ENCODE measurements at places on chromosomes 2 and 18.

GRCh38 chr2:206020171-206020570, 65.8 kb downstream of the INO80D start:
- no peak for DNase-seq

DNA sequence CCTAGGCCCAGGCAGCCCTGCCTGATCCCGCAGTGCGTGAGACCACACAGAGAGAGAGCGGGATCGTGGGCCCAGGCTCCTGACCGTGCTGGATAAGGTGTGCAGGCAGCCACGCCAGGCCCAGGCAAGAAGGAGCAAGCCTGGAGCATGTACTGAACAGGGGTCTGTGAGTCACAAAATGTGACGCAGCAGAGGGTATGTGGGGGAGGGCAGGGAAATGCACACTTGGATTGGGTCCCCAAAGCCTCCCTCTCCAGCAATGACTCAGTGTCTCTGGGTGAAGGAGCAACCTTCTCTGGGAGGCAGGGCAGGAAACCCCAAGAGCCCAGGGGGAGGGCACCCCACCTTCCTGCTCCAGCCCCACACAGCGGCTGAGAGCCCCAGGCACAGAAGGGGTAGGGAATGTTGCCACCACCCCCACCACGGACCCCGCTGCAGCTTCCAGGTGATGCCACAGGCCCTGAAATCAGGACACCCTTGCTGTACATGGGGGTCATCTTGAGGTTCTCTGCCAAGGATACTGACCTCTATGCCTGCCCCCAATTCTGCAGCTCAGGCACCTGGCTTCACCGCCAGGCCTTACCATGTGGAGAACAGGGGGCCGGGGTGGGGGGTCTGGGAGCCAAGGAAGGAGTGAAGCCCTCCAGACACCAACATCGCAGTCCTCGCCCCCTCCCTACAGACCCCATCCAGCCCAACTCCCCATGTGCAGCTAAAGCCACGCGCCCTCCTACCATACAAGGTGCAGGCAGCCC, 1.3 kb upstream of the GPC1 start:
- no peak for DNase-seq

GRCh38 chr2:15941871-15942710, 1.7 kb downstream of the MYCN start:
- no peak for DNase-seq

GRCh38 chr2:136013955-136014354, 28.5 kb upstream of the DARS1 start:
- DNase-seq = no peak

DNA sequence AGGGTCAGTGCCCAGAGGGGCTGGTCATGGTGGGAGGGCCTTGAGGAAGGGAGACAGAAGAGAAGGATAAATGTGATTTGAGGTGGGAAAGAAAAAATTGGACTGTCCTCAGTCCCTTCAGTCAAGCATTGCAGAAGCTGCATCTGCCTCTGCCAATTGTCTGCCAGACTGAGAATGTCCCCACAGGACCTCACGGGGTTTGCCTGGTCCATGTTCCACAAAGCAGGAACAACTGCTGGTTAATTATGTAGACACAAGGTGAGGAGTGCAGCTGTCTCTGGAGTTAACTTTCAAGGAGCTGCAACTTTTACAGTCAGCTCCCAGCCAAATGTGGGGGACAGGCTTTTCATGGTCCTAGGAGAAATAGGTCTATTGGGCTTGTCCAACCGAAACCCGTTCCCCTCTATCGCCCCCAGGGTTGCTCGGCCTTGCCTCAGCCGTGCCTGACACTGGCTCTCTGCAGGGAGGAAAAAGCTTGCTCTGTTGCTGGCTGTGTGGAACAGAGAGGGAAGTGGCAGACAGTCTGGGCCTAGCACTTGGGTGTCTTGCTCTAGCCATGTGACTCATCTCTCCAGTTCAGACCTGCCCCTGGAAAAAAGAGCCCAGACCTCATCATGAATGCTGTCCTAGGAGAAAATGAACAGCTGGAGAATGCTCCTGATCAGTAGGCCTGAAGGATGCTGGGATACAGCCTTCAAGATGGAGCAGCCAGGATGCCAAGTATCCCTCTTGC, 31.1 kb upstream of the PAX8 start:
- no peak for DNase-seq

DNA sequence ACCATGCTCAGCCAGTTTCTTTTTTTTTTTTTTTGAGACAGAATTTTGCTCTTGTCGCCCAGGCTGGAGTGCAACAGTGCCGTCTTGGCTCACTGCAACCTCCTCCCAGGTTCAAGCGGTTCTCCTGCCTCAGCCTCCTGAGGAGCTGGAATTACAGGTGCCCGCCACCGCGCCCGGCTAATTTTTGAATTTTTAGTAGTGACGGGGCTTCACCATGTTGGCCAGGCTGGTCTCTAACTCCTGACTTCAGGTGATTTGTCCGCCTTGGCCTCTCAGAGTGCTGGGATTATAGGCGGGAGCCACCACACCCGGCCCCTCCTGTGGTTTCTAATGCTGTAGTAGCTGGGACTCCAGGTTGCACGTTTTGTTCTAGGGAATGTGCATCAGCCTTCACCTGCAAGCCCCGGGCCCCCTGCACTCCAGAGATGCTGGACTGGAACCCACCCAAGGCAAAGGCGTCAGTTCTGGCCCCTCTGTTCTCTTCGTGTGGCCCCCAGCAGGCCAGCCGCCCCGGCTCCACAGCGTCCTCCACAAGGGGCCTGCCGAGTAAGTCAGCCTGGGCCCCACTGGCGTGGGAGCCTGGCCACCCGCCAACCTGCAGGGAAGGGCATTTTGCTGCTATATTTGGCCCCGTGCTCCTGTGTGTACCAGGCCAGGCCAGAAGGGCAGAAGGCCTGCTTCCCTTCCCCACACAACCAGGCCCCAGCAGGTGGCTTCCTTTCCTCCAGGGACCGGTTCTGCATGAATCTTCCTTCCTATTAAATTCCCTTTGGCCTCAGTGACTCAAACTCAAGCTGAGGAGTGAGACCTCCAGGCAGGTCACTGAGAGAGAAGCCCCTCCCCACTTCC, 25.7 kb upstream of the B3GNT7 start:
- DNase-seq = no peak

DNA sequence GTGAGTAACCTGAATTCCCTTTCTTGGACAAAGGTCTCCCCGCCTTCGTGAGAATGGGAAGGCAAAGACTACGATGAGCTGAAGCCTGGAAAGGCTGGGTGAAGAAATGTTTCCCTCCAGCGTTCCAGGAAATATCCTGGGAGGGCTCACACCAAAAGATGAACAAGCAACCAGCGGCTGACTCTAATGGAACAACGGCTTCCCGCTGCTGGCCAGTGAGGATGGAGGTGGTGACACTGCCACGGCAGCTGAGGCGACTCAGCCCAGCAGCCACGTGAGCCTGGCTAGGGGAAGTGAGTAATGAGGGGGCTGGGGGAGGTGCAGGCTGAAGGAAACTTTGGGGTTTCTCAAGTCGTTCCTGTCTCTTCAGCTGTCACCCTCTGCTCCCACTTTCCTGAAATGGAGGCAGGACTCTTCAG, 105.0 kb upstream of the SMAD7 start:
- peak; percentile 13 for DNase-seq

DNA sequence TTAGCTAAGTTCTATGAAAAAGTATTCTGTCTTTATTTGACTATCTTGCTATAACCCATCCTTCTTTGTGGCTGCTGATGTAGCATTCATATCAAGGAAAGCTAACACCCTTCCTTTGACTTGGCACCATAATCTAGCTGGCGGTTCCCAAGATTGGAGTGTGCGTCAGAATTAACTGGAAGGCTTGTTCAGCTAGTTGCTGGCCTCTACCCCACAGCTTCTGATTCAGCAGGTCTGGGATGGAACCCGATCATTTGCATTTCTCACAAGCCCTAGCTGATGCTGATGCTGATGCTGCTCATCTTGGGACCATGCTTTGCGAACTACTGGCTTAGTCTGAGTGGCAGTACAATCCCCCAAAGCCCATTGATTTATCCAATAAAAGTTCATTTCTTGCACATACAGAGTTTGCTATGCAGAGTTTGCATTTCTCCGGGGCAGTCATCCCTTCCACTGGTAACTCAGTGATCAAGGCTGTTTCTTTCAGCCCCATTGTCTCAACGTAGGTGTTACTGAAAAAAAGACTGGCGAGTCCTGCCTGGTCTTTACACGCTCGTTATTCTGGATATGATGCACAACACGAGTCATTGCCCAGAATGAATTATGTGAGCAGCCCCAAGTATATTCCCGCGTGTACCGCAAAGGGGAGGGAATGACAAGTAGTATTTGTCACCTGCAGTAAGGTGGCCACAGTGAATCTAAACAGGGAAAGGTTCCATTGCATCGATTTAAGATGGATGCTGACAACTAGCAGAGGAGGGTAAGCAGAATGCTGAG, 96.5 kb downstream of the ZNF532 start:
- DNase-seq = no peak

GRCh38 chr2:227460833-227461232, 11.1 kb upstream of the AGFG1 start:
- no peak for DNase-seq

DNA sequence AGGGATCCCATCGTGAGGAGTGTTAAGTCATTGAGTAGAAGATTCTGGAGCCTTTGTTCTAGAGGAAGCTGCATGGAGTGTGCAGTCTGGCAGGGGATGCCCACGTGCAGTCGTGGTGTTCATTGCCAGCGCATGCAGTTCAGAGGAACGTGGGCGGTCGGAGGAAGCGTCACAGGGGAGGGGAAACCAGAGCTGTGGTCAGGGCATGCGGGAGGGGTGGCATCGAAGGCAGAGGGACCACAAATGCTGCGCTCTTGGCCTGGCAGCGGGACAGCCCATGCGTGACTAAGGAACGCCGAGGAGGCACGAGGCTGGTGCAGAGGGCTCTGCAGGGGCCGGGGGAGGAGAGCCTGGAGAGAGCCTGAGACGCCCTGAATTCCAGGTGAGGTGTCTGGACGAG, 141.1 kb downstream of the KLHL29 start:
- no peak for DNase-seq

DNA sequence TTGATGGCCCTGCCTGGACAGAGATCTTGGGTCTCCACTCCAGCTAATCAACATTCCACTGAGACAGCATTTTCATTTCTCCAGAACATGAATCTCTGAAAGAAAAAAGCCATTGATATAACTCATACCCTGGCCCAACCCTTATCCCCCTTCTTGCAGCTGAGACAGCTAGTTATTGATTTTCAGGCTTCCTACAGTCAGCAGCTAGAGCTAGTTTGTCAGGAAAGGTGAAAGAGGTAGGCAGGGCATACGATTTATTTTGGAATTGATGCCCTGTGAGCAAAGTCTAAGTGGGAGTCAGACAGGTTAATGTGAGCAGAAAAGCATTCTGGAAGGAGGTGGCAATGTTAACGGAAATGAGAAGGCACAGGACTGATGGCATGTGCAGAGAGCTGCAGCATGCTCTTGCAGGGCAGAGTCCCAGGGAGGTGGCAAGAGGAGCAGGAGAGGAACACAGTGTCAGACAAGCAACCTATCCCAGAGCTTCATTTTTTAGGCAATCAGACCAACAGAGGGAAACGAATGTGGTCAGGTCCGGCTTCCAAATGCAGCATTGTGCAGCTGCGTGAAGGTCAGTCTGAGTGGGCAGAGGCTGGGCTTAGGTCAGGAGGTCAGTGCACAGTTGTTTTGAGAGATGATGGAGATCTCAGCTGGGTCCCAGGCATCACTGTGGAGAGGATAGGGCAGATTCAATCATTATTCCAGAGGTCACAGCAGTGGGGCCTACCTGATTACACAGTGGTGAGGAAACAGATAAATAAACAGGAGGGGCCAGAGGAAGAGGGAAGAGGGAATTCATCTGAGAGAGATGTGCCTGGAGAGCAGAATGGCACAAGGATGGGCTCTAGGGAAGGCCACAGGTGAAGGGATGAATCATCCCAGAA, 134.8 kb downstream of the CMPK2 start:
- no peak for DNase-seq

- DNase-seq = no peak
Measured at GRCh38 chr18:23207994-23208393, 72.7 kb downstream of the CABLES1 start.

GRCh38 chr2:133812826-133813617, 244.8 kb upstream of the NCKAP5 start:
- DNase-seq = no peak

GRCh38 chr2:65103013-65103715, 26.7 kb downstream of the RAB1A start:
- no peak for DNase-seq

GRCh38 chr2:211344289-211344688, 787.9 kb downstream of the CPS1 start:
- DNase-seq = no peak

DNA sequence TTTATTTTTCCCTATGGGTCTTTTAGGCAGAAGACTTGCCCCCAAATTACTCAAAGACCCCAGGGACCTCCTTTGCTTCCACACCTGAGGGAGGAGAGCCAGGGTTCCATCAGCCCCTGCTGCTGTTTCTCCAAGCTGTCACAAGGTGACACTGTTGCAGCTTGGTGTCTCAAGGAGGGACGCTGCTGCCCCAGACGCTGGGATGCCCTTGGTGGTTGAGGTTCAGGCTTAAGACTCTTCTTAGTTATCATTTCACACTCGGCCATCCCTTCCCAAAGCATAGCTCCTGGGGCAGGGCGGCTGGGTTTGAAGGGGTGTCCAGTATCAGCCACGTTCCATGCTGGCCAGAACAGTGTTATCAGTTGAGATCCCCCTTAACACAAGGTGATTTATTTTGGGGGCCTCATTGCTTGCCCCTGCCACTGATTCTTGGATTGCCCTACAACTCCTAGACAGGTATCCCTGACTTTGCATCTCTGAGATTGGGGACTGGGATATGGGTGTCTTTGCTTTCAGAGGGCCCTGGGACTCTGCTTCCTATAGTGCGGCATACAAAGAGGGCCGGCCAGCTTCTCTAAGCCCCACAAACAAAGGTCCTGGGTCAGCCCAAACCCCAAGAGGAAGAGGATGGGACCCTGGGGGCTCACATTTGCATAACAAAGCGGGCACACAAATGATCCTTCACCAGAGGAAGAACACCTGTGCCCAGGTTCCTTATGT, 22.7 kb downstream of the GPR55 start:
- peak; percentile 24 for DNase-seq

- DNase-seq = no peak
Measured at GRCh38 chr2:17736989-17737388, 16.6 kb downstream of the SMC6 start.

- DNase-seq = no peak
Measured at GRCh38 chr2:36013064-36013463, 342.5 kb upstream of the CRIM1 start.

GRCh38 chr18:61770279-61770678, 122.5 kb downstream of the RNF152 start:
- no peak for DNase-seq

DNA sequence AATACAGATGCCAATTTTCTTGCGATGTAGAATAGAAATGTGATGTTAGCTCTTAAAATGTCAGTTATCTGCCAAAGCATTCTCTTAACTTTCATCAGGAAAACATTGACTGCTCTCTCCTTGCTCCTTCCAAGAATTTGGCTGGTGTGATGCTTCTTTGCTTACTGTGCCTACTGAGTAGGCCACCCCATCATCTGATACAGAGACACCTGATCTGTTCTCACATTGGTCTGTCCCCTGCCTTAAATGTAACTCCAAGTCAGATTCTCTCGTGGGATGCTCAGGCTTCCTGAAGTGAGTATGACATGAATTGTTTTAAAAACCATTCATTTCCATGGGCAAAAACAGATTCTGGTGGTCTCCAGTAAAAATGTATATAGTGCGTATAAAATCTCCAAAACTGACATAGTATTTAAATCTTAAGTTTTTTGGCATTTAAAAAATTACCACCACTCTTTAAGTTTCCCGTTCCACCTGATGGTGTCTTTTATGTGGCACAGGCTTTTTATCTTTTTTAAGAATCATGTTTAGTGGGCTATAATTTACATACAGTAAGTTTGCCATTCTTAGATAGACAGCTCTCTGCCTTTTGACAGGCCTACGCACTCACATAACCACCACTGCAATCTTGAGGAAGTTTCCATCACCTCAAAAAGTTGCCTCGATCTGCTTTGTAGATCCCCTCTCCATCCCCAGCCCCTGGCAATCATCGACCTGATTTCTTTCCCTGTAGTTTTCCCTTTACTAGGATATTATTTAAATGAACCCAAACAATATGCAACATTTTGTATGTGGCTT, 36.6 kb downstream of the UBE2F start:
- no peak for DNase-seq
